AG08396 (cell line): ENCODE measurements at places on chromosomes 3 and 15.

GRCh38 chr3:12158387-12159226 lies at the start of gene TIMP4:
TIMP4 (minus strand) TSS chr3:12158912; CDS start chr3:12158840, 72 bp downstream.
- DNase-seq, result peak; percentile 39

GRCh38 chr15:62083194-62084154 lies 16.7 kb downstream of the C2CD4A start:
- no peak for DNase-seq

GRCh38 chr3:73164622-73165021 lies 103.2 kb downstream of the EBLN2 start:
- DNase-seq, result no peak

DNA sequence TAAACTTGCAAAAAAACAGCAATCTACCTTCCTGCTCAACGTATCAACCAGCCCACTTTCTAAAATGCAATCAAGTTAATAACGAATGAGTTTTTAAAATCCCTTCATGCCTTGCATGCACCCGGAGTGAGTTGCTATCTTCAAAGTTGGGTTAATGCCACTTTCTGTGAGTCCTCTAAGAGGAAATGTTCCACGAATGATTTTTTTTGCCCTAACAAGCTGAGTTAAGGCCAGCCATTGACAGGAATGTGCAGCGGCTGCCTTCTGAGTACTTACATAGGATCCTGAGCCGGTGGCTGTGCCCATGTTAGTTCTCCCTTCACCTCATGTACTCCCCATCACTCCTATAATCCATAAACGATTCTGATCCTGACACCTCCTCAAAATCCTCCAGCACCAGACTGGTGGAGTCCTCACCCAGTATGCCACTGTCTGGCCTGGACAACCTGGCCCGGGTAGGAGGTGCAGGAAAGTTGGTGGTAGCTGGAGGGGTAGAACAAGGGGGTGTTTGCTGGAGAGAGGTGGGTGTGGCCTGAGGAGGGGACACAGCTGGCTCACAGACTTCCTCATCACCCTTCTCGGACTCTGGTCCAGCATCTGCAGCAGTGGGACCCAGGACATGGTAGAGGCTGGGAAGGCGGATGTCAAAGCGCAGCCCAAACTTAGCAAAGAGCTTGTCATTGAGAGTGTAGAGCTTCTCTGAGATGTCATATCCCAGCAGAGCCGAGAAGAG lies 12.4 kb downstream of the POPDC2 start:
- no peak for DNase-seq

- no peak for DNase-seq
Observed at GRCh38 chr15:70023064-70023768, 74.5 kb downstream of the TLE3 start.

DNA sequence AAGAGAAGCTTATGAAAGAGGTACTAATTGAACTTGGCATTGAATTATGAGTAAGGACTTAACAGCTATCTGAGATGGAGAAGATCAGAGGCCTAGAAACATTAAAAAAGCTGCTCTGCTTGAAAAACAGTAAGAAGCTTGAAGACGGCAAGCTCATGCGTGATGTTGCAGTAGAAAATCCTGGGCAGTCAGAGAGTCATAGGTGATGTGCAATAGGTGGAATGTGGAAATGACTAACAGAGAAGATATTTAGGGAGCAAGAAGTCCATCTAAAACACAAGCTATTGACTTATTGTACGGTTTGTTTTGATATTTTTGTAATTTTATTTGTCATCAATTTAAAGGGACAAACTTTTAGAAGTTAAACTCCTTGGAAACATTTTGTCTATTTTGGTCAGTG lies 1101.4 kb downstream of the ROBO2 start:
- peak; percentile 44 for DNase-seq

- peak; percentile 94 for DNase-seq
Observed at GRCh38 chr15:62389885-62390790, 225.1 kb upstream of the C2CD4B start.

GRCh38 chr3:50195501-50196252 lies 4.3 kb downstream of the GNAT1 start:
- DNase-seq, result no peak

DNA sequence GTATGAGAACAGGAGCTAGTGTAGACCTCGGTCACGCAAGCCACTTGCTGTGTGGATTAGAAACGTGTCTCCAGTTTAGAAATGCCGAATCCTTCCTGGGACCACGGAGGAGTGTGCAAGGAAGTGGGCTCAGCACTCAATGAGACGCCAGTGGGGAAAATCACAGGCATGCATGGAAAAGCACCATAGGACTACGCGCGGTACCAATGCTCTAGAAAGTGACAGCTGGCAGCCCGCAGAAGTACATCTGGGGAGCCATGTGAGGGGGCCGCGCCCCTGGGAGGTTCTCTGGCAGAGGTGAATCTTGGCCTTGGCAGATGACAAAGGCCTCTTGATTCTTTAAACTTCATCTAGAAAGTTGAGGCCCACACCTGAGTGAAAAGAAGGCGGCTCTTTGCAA lies 99.3 kb downstream of the LRRK1 start:
- DNase-seq, result no peak

DNA sequence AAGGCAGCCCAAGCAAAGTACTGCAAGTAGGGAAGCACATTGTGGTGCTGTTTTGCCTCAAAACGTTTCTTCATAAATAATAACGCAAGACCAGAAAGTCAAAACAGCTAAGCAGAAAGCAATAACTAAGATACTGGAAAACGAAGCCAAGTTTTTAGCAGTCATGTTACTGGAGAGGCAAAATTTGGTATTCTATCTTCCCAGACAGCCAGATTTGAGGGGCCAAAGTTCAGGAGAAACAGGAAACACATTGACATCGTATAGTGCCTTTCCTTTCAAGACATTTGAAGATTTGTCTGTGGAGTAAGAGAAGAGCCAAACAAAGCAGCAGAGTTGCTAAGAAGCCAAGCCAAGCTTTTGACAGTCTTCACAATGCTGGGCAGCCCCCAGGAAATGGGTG lies 843.6 kb upstream of the NECTIN3 start:
- no peak for DNase-seq

- no peak for DNase-seq
Observed at GRCh38 chr3:142940000-142940399, 23.5 kb downstream of the PAQR9 start.

DNA sequence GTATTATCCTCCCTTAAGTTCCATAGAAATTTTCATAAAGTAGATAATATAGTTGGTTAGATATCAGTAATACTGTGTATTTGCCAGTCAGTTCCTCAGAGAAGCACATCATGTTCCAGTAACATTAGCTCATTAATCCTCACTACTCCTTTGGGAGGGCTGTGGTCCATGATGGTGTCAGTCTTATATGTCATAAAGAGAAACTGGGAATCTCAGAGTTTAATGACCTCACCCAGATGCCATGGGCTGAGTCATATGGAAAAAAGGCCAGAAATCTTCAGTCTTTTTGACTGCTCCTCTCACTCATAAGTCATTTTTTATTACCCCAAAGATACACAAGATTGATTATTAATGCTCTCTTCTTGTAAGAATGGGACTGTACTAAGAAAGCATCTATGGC lies 188.6 kb downstream of the CHL1 start:
- DNase-seq, result peak; percentile 5

DNA sequence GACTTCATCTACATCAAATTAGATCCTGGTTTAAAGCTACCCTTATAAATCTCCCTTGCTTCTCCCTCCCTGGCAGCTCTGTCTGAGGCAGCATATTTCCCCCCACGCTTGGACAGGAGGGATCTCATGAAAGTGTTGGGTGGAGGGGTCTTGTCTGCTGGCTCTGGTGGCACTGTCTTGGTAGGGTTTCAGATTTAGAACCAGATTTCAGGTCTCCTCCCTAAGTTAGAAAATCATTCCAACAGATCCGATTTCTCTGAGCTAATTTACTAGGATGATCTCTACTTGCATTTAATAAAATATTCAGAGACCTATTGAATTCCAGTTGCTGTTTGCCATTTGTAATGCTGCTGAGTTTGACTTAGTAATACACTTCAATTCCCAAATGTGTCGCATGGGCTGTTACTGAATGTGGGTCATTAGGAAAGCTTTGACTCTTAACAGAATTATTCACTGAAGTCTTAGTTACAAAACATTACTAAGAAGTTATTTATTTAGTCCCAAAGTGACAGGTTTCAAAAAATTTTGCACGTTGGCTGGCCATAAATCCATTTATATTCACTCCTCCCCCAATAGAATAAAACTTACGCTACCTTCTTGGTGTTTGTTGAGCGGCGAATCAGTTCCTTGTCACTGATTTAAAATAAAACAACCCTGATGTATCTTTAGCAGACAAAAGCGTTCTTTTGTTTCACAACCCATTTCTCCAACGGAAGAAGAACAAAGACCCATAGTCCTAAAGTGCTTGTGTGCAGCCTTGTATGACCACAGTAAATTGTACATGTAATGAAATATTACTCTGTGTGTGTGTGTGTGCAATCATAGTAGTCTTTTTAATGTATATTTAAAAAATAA lies 84.5 kb downstream of the TRAK1 start:
- DNase-seq, result no peak

DNA sequence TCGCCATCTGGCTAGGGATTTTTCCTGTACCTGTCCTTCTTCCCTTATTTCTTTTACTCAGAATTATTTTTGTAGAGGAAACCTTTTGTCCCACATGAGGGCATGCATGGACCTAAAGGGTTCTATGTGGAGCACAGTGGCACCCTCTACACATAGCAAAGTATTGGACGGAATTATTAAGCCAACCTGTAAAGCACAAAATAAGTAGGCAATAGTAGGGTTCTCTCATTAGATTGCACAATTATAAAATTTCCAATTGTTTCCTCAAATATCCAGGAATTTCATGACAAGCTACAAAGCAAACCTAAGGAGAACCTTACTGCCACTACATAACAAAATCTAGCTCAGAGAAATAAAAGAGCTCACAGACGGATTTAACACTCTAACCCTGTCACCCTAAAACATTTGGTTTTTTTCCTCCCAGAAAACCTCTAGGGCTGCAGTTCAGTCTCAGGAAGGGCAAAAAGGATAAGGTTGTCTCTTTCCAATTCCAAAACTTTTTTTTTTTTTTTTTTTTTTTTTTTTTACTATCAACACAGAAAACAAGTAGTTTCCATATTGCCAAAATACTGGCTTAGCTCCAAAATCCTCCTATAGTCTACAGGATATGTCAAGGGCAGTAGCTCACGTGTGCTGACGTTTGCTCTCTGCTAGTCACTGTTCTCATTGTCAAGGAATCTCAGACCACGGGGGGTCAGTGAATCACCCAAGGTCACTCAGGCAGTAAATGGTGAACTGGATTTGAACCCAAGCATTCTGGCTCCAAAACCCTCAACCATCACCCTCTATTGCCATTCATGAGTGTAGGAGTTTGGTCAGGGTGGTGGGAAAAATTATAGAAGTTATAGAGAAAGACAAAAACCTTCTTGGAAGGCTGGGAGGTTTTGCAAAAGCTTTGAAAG lies 52.3 kb downstream of the NCEH1 start:
- DNase-seq, result peak; percentile 66

GRCh38 chr3:4493941-4494894 lies 1.1 kb downstream of the ITPR1 start:
- peak; percentile 31 for DNase-seq

DNA sequence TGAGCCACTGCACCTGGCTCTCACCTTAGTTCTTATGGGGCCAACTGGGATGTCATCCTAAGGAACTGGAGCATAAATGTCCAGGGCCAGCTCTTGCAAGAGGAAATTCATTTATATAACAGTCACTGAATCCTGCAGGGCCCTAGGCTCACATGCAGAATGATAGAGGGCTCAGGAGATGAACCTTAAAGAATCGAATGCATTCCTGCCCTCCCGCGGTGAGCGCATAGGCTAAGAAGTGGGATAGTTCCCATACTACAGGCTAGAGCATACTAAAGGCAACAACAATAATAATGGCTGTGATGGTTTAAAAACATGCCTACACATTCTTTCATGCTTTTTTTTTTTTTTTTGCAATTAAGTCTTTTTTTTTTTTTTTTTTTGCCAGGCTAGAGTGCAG lies 17.1 kb upstream of the CSRNP1 start:
- DNase-seq, result no peak

GRCh38 chr3:97952872-97953271 lies 19.4 kb downstream of the RIOX2 start:
- DNase-seq, result no peak

DNA sequence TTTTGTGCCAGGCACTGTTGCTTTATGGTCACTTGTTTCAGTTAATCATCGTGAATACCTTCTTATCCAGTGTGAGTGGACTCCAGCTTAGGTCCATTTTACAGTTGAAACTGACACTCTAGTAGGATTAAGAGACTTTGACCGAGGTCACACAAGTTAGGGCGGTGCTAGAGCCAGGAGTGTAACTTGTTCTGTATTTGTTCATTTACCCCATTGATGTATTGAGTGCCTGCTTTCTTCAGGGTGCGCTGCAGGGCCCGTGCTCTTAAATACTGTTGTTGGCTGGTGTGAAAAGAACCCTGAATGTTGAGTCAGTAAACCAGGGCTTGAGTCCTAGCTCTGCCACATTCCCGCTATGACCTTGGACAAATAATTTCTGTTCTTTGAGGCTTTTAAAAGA lies 15.4 kb downstream of the PDHB start:
- no peak for DNase-seq

- DNase-seq, result no peak
Observed at GRCh38 chr15:54374184-54374952, 396.1 kb downstream of the UNC13C start.
